SK-MEL-5 (cell line): ENCODE measurements at places on chromosomes 12 and 14. TPM values are rescaled to one million over a fixed set of nuclear protein-coding genes. Genes with fewer than 3 reads are reported as not detected.

The P2RX2 gene
- not detected in 2 replicates for total RNA-seq

The YY1 gene
- total RNA-seq = 56.5 and 60.4 TPM in 2 replicates

The GPX2 gene
- not detected in 2 replicates for total RNA-seq

The TOMM20L gene
- not detected in 2 replicates for total RNA-seq

- DNase-seq = no peak
Measured at GRCh38 chr12:131129839-131130238, 176.1 kb downstream of the ADGRD1 start.

GRCh38 chr14:105460116-105460515 is 14.5 kb upstream of the CRIP2 start:
- DNase-seq = no peak

DNA sequence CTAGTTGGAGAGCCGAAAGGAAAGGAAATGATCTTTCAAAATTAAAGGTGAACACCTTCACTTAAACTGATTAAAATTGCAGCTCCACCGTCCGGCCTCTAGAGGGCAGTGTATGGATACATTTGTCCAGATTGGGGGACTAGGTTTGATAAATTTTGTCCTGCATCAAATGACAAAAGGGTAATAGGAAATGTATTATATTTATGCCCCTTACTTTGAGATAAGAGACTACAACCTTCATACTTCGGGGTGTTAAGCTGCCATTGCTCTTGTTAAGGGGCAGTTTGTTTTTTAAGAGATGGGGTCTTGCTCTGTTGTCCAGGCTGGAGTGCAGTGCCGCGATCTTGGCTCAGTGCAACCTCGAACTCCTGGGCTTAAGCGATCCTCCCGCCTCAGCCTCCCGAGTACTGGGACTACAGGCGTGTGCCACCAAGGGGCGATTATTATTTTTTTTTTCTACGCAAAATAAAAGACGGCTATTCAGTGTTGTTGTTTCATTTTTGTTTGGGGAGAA is 818 bp upstream of the SUOX start:
- peak; percentile 75 for DNase-seq

- DNase-seq = no peak
Measured at GRCh38 chr14:60356906-60357550, 108.0 kb downstream of the PPM1A start.

DNA sequence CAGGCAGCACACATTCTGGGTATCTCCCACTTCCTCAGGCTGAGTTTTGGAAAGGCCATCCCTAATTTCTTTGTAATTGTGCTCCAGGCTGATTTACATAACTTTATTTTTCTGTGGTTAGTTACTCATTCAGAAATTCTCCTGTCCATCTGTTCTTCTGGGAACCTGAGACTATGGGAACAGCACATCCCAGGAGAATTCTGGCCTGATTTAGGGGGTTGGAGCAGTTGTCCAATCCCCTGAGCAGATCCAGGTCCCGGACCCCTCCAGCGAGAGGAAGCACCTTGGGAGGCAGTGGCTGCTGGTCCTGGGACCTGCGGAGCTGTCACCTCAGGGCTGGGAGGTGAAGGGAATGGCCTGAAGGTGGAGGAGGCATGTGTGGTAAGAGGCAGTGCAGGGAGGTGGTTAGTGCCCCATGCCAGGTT is 40.4 kb downstream of the TSPAN9 start:
- DNase-seq = no peak

DNA sequence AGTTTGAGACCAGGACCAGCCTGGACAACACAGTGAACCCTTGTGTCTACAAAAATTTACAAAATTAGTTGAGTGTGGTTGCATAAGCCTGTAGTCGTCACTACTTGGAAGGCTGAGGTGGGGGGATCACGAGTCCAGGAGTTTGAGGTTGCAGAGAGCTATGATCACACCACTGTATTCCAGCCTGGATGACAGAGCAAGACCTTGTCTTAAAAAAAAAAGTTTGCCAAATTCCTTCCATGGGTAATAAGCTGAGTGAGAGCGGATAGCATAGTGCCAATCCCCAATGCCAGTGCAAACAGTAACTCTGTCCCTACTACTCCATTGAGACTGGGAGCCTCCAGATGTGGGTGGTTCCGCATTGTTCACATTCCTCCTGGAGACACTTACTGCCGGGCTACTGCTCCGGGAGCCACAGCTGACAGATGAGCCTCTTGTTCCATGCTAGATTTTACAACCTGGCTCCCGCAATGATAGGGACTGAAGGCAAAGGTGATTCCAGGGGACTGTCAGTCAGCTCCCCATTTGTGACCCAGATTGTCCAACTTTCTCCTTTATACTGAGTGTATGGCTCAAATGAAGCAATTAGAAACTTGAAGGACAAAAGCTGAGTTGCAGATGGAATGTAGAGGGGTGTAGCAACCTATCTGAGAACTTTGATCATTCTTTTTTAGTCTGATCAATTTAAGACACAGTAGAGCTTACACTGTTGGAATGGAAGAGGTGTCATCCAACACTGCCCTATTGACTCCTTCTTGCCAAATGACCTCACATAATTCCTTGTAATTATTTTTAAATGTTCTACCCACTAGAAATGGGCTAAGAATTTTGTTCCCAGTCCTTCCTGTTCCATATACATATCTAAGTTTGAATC is 13.4 kb upstream of the FRMD6 start:
- no peak for DNase-seq

DNA sequence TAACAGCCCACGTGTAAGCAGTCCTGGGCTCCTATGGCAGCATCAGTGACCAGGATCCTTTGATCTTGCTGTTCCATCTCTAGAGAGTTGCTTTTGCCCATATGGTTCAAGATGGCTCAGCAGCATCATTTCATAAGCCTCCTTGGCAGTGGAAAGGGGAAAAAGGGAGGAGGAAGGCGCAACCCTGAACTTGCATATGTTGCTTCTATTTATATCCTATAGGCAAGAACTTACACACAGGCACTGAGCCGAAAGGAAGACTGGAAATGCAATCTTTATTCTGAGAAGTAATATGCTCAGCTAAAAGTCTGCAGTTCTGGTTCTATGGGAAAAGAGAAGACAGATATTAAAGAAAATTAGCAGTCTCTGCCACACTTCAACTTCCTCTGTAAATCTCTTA is 167.7 kb upstream of the PLXNC1 start:
- DNase-seq = no peak

DNA sequence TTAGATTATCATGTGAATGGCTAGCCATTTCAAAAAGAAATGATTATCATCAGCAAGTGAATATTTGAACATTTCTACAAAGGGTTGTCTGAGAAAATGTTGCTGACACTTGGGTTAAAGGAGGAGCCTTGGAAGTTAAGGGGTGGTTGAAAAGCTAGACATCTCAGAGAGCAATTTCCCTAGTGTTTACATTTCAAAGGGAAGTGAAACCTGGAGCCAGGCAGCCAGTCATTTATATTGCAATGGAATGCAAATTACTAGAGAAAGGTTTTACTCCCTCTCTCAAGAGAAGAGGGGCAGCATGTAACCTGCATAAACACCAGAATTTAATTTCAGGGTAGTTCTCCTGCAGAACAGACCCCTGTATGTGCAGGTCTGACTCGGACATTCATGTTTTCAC is 279.0 kb downstream of the SLC16A7 start:
- no peak for DNase-seq

DNA sequence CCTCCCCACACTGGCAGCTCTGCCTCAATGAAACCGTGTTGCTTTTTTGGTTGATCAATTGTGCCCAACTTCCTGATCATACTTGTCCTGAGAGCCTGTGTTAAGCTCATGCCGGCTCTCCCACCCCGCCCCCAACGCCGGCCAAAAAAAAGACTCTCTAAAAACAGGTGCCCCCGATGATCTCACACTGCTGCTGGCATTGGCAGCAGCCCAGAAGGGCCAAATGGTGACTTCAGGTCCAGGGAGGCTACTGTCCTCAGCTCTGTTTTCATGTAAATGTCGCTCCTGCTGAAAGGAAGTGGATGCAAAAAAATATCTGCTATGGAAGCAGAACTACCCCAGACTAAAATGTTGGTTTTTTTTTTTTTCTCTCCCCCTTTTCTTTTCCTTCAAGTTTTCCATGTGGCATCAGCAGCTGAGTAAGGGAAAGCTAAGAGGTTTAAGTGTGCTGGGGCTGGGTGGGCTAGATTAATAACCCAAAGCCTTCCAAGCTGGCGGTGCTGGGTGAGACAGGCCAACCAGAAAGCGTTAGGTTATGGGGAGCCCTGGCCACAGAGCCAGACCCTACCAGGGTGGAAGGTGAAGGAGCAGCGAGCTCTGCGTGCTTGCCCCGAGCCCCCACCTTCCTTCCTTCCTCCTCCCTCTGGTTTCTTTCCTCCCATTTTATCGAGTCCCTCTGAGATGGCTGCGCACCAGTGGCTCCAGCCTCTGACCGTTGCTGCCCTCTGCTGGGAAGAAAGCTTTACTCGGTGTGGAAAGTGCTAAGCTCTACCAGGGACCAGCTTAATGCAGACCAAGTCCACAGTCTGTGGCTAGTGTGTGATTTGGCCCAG is 396.1 kb downstream of the NRXN3 start:
- DNase-seq = peak; percentile 80

- no peak for DNase-seq
Measured at GRCh38 chr12:22494319-22494718, 50.0 kb downstream of the C2CD5 start.

- DNase-seq = no peak
Measured at GRCh38 chr12:105892362-105892910, 246.3 kb downstream of the NUAK1 start.

GRCh38 chr14:68564826-68565759 is 227.8 kb downstream of the ZFP36L1 start:
- no peak for DNase-seq
